LHCN-M2 (cell line): ENCODE measurements at places on chromosomes 2 and 18.

GRCh38 chr2:68800027-68800401 is 65.4 kb downstream of the ARHGAP25 start:
- DNase-seq: no peak

GRCh38 chr2:108220191-108220590 is 19.6 kb upstream of the SULT1C3 start:
- peak; percentile 77 for DNase-seq

GRCh38 chr2:54285451-54285850 is 29.4 kb upstream of the TSPYL6 start:
- DNase-seq: no peak

- peak; percentile 60 for DNase-seq
Measured at GRCh38 chr2:144510294-144510991, 9.5 kb downstream of the ZEB2 start.

DNA sequence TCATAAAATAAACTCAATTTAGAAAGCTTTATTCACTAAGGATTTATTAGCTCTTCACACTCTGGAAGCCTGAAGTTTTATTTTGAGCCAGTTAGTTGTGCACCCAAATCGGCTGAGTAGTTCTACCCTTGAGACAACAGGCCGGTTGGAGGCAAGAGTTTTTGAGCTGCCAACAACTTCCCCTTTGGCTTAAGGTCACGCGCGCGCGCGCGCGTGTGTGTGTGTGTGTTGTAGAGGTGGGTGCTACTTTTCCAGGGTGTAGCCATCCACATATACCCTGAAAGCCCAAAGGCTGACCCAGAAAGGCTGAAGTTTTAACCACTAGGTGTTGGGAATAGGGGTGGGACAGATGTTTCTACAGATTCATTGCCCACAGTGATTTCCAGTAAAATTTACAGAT is 150.2 kb upstream of the LHCGR start:
- DNase-seq: no peak

DNA sequence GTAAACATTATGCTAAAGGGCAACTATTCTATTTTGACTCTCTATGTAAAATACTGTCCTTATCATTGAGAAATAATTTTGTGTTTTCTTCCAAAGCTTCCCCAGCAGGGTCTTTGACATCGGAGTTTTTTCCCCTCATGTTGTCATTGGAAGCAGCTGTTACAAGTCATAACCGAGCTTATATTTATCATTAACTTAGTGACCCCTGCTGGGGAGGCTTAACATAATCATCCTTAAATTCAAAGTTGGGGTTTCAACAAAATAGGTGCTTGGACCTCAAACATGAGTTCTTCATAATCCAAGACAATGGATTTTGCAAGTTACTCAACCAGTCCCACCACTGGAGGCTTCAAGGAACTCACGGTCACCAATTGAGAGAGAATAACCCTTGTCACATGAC is 330.9 kb downstream of the DCC start:
- DNase-seq: no peak

DNA sequence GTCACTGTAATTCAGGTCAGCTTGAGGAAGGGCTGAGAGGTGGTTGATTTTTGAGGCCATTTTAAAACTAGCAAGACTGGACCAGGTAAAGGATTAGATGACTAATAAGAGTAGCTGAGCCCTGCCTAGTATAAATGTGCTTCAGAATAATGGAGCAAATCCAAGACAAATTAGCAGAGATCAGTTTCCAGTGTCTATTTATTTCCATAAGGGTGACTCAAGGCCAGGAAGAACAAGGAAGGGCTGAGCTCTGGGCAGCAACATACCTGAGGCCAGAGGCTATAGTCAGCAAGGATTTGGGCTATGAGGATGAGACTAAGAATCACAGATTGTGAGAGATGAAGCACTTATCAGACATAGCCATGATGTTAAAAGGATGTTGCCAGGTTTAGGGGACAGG is 339.0 kb upstream of the LRRTM1 start:
- DNase-seq: no peak

GRCh38 chr2:187962538-187962937 is 329.1 kb upstream of the GULP1 start:
- no peak for DNase-seq

GRCh38 chr18:56505971-56506370 is 132.4 kb downstream of the TXNL1 start:
- peak; percentile 1 for DNase-seq

DNA sequence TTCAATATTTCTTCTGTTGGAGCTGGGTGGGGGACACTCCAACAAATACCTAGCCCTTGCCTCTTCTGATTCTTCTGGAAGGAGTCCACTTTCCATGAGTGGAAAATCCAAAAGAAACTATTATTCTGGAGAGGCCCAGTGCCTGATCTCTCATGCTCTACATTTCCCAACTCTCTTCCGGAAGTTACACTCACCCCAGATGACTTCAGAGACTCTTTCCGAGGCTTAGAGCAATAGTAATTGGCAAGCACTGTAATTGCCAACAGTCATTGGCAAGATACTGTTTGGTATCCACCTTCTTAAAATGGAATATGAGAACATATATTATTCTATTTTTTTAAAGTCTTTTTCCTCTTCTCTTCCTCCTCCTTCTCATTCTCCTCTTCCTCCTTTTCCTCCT is 60.5 kb upstream of the CYRIA start:
- no peak for DNase-seq

DNA sequence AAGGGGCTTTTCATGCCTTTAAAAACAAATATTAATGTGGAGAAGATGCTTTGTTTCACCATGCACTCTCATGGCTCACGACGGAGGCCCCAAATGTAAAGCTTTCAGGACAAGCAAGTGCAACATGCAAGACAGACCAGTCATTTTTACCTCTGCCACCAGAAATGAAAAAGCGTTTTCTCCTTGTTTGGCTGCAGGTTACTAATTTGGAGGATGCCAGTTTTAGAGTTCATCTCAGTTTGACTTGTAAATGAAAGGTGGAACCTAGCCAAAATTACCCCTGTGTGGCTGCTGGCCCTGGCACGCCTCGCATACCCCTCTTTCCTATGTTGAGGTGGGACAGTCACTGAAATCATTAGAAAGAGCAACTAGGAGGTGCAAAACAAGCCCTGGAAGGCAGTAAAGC is 138.6 kb downstream of the BCL2 start:
- no peak for DNase-seq

GRCh38 chr2:24272907-24273306 is 87.4 kb downstream of the ITSN2 start:
- no peak for DNase-seq
